ENCODE measurements at places on chromosomes 7 and 10. TPM values are rescaled to one million over a fixed set of nuclear protein-coding genes. Genes with fewer than 3 reads are reported as not detected.

CHAT gene
- total RNA-seq = not detected

IFT22 gene
- 25.2 TPM for total RNA-seq

HMX2 gene
- not detected for total RNA-seq

PRLHR gene
- 2.1 TPM for total RNA-seq

PLXNA4 gene
- total RNA-seq = 6.6 TPM

PTPN12 gene
- 89.1 TPM for total RNA-seq

OR2A1 gene
- total RNA-seq = not detected

GRCh38 chr10:71063401-71063800 is 149.0 kb upstream of the UNC5B start:
- H3K27me3 ChIP-seq = no peaks in the 10 kb centered on the region
- no peak for DNase-seq
- H3K36me3 ChIP-seq = no peaks in the 10 kb centered on the region
- no peak overlapping the region for H3K4me3 ChIP-seq
- H3K27ac ChIP-seq = no peak overlapping the region

GRCh38 chr7:26356929-26357798 is 65.5 kb downstream of the SNX10 start:
- no peak overlapping the region for H3K27ac ChIP-seq
- no peaks in the 10 kb centered on the region for H3K36me3 ChIP-seq
- H3K4me1 ChIP-seq = no peaks in the 10 kb centered on the region
- no peak for DNase-seq
- no peak overlapping the region for H3K4me3 ChIP-seq

- no peak for DNase-seq
- peaks cover under 1% of the 10 kb centered on the region for H3K36me3 ChIP-seq
- peaks cover 22% of the 10 kb centered on the region for H3K4me1 ChIP-seq
Measured at GRCh38 chr7:2607122-2607922, 24.5 kb upstream of the TTYH3 start.

- H3K27me3 ChIP-seq = no peaks in the 10 kb centered on the region
- no peaks in the 10 kb centered on the region for H3K36me3 ChIP-seq
- peaks cover 24% of the 10 kb centered on the region for H3K4me1 ChIP-seq
- no peak overlapping the region for H3K27ac ChIP-seq
- DNase-seq = no peak
Measured at GRCh38 chr7:90726623-90727022, 130.5 kb downstream of the CDK14 start.

Measured in esophagus muscularis mucosa (tissue), 4 donors.